Panc1 (cell line): ENCODE measurements at places on chromosomes 13 and 19.

- DNase-seq, result no peak
Measured at GRCh38 chr19:35327642-35328041, 1.3 kb upstream of the CD22 start.

DNA sequence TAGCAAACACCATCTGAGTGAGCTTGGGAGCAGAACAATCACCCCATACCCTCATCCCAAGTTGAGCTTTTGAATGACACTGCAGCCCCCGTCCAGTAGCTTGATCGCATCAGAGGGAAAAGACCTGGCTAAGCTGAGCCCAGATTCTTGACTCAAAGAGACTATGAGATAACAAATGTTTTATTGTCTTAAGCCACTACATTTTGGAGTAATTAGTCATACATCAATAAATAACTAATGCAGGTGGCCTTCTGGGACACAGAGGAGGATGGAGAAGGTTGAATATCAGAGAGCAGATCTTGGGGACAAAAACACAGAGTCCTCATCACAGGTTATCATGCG, 24.6 kb upstream of the IGSF23 start:
- DNase-seq, result peak; percentile 36

- DNase-seq, result no peak
Measured at GRCh38 chr13:30164146-30164545, 143.2 kb downstream of the KATNAL1 start.

- no peak for DNase-seq
Measured at GRCh38 chr19:48568345-48568886, 16.4 kb downstream of the SULT2B1 start.

DNA sequence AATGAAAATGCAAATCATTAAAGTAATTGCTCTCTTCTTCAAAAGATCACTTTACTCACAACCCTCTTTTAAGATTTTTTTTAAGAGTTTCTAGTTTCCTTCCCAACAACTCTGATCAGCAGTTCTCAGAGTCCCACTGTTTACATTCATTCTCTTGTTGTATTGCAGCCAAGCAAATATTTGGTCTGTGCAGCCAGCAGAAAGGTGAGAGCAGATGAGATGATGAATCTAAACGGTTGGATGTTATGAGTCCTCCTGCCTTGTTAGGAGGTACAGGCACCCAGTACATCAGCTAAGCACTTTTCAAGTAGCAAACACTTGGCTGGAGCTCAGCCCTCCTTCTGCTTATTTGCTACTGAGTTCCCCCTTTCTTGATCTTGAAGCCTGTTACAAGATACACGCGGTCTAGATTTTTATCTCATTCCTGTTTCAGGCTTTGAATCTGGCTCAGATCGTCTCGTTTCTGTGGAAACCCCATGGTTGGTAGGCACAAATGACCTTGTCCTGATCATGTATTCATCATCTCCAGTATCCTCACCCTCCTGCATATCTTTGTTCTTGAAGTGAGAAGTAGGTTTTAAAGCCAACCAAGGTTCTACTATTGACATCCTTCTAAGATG, 300.7 kb downstream of the DCT start:
- no peak for DNase-seq

DNA sequence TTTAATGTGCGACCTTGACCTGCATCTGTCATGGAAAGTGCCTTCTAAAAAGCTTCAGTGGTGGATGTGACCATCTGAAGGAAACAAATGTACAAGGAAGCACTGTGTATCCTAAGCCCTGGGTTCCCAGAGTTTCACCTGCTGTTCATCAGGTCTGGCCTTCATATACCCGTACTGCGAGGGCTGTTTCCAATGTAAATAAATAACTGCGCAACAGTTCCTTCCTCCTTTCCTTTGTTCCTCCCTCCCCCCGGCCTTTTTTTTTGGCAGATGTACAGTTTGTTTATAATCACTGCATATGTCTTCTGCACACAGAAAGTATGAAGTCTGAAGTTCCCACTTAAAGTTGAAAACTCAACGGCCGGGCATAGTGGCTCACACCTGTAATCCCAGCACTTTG, 5.2 kb downstream of the FAAP24 start:
- DNase-seq, result no peak

- no peak for DNase-seq
Measured at GRCh38 chr19:7917267-7918061, 2.7 kb upstream of the SNAPC2 start.

GRCh38 chr13:100490692-100491091, 97.9 kb downstream of the GGACT start:
- DNase-seq, result no peak

GRCh38 chr19:49853852-49854377, 3.0 kb downstream of the PTOV1 start:
- no peak for DNase-seq

- no peak for DNase-seq
Measured at GRCh38 chr13:63514886-63515285, 2099.2 kb upstream of the PCDH20 start.

GRCh38 chr19:55650126-55650557, 2.1 kb downstream of the CCDC106 start:
- no peak for DNase-seq

DNA sequence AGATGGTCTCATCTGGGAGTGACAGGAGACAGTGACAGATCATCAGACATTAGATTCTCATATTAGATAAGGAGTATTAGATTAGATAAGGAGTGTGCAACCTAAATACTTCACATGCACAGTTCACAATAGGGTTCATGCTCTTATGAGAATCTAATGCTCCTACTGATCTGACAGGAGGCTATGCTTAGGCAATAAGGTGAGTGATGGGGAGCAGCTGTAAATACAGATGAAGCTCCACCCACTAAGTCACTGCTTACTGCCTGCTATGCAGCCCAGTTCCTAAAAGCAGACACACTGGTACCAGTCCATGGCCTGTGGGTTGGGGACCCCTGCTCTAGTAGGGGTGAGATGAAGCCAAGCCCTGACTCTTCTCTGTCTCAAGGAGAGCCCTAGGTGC, 10.0 kb upstream of the IGFL3 start:
- DNase-seq, result no peak

GRCh38 chr13:65336087-65336749, 1893.9 kb downstream of the PCDH9 start:
- DNase-seq, result no peak

- DNase-seq, result no peak
Measured at GRCh38 chr19:20472854-20473253, 92.7 kb downstream of the ZNF737 start.

DNA sequence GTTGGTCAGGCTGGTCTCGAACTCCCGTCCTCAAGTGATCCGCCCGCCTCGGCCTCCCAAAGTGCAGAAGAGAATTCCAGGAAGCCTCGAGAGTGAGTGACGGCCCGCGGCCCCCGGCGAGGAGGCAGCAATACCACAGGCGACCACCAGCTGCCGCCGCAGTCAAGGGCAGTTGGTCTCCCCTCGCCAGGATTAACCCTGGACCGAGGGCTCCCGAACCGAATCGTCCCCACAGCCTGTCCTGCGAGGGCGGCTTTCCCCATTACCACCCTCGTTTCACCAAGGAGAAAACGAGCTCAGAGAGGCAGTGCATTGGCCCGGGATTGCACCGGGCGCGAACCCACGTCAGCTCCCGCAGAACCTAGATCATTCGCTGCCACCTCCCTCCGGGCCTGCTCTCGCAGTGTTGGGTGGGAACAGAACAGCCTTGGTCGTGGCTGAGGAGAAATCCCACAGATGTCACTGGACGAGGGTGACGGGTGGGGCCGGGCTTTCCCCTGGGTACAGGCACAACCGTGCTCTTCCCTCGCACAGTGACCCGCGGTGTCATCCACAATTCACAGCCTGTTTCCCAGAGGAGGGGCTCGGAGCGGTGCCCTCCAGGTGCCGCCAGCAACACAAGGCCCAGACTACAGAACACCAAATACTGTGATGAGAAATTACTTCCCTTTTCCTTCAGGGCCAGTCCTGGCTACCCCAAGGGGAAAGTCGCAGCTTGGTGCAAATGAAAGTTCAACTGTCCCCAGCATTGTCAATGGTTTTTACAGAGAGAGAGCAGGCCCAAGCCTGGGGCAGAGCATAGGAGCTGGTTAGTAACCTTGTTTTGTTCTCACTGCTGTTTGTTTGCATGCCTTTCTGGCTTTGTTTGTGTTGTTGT, 24.8 kb downstream of the C2CD4C start:
- no peak for DNase-seq

GRCh38 chr13:107866941-107867623, 348.3 kb downstream of the LIG4 start:
- no peak for DNase-seq

GRCh38 chr13:112071102-112071722, 4.3 kb downstream of the SOX1 start:
- no peak for DNase-seq

DNA sequence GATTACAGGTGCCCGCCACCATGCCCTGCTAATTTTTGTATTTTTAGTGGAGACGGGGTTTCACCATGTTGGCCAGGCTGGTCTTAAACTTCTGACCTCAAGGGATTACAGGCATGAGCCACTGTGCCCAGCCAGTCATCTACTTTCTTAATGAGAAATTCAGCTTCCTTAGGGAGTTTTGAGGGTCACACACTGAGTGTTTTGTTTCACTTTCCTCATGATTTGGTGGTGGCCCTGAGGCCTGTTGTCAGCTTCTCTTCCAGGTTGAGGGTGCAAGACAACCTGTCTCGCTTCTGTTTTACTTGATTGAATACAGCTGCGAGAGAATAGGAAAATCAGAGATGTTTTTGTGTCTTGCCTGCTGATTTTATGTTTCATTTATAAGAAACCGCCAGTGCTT, 9.9 kb downstream of the FRY start:
- no peak for DNase-seq

- no peak for DNase-seq
Measured at GRCh38 chr13:31908696-31909411, 122.7 kb upstream of the FRY start.

GRCh38 chr19:47824396-47824795, 2.7 kb downstream of the CRX start:
- no peak for DNase-seq

GRCh38 chr13:48501705-48502104, 31.2 kb downstream of the RCBTB2 start:
- DNase-seq, result no peak

DNA sequence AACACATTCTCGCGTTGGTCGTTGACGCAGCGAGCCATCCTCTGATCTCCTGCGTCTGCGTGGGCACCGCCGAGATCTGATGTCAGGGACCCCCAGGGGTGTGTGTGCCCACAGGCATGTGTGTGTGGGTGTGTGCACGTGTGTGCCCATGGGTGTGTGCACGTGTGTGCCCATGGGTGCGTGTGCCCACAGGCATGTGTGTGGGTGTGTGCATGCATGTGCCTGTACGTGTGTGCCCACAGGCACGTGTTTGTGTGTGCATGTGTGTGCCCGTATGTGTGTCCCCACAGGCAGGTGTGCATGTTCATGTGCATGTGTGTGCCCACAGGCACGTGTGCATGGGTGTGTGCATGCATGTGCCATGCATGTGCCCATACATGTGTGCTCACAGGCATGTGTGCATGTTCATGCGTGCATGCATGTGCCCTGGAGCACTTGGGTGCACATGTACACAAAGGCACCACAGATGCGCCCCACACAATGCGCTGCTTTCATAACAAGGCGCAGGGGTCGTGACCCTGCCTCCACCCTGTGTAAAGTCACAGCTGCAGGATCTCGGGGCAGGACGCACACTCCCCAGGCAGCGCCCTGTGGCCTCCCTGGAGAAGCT, 77.5 kb downstream of the RASA3 start:
- no peak for DNase-seq

DNA sequence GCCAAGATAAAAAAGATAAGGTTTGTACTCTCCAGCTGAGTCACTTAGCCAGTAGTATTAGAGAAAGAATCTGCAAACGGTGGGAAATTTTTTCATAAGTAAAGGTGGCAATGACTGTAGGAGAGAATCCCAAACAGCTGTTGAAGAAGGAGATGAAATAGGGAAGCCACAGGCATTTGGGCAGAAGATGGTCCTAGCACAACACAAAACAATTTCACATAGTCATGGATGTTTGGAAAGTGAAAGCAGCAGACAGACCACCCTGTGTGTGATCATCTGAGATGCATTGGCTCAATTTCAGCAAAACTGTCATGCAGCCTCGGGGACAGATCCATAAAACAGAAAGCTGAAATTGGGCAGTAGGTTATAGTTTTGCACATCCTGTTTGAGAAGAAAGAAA, 2832.4 kb downstream of the PCDH9 start:
- no peak for DNase-seq

GRCh38 chr19:48553676-48554384, 1.9 kb downstream of the SULT2B1 start:
- DNase-seq, result no peak

GRCh38 chr13:66154976-66155375, 1075.2 kb downstream of the PCDH9 start:
- DNase-seq, result no peak

DNA sequence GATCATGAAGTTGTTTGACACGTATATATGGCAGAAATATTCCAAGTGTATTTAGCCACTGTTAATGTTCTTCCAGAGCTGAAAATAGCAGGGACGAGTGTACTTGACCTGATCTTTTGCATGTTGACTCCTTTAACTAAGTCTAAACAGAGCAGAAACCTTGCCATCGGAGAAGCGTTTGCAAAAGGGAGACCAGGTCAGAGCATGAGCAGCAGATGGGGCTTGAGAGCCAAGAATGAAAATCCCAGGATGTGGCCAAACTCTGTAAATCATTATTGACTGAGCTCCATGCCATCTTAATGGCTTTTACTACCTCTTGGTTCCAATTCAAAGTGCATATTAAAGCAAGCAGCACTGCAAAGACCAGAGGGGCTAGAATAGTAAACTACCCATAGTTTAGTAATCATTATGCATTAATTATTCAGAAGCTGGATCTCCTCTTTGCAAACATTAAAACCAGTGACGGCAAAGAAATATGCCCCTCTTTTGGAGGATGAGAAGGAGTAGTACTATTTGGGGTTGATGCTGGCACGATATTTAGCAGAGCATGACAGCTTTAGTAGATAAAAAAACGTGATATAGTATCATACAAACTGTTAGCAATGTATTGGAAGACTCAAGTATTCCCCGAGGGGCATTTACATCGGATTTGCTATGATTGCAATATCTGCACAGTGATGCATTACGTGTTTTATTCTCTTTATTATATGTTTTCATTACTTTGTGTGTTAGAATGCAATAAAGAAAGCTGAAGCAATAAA, 55.7 kb downstream of the FAM216B start:
- no peak for DNase-seq
